ENCODE measurements at places on chromosomes 11 and 22.

DNA sequence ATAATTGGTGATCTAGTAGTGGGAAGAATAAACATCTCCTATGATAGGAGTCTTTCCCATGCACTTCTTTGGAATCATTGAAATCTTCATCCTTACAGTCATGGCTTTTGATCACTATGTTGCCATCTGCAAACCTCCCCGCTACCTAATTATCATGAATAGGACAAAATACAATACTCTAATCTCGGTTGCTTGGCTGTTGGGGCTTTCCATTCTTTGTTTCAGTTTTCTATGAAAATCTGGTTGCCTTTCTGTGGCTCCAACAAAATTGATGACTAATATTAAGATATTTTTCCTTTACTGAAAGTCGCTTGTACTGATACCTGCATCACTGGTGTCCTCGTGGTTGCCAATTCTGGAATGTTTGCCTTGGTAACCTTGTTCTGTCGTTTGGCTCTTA, 11.9 kb downstream of the OR4C6 start:
- DNase-seq: no peak

- DNase-seq: no peak
These were observed 238.9 kb downstream of the NTM start for GRCh38 chr11:131609337-131609736.

DNA sequence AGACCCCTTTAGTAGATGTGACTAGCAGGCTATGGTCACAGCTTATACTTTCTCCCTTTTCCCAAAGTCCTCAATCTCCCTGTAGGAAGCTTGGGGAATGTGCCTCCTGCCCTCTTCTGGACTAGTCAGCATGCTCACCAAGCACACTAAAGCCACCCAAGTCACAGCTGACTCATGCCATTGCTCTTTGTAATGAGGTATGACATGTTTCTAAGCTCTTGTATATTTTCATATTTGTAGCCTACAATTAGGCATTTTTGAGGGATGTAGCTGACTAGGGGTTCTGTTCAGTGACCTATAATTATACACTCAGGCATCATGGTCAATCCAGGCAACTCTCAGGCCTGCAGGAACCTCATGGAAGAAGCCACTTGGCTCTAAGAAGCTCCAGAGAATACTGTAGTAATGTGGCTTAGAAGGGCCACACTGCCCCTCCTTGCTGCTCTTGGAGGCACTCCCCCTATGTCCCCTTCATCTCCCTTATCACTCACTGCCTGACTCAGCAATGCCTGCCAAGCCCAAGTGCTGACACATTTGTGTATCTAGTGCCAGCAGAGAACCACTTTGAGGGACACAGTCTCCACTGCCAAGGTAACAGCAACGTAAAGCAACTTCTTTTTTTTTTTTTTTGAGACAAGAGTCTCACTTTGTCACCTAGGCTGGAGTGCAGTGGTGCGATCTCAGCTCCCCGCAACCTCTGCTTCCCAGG, 86.2 kb downstream of the RPL27A start:
- DNase-seq: no peak

DNA sequence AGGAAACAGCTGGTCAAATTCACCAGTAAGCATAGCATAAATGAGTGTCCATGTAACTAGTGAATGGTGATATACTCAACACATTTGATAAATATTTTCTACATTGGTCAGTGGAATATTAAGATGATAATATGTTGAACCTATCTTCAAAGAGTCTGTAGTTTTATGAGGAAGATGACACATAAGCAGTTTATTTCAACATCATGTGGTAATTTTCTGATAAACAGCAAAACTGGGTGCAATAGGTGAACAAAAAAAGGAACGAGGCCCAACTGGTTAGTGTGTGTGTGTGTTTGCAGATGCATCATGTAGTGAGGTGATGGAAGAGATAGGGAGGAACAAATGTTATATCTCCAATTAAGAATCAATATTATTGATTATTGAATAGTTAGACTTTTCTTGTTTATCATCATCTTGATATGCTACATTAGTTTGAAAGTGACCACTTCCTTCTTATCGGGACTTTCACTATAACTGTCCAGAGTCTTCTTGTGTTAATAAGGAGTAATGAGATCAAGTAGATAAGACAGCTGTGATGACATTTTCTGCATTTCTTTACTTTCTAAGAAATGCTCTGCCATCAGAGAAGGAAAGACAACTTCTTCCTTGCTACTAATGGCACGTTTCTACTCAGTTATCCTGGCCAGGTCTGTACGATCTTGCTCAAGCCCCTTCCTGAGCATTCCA, 270.7 kb downstream of the ETS1 start:
- DNase-seq: no peak

- DNase-seq: no peak
These were observed 3.6 kb downstream of the INCENP start for GRCh38 chr11:62127426-62127825.

- peak; percentile 81 for DNase-seq
These were observed 451 bp upstream of the HDHD5 start for GRCh38 chr22:17159504-17159951.

DNA sequence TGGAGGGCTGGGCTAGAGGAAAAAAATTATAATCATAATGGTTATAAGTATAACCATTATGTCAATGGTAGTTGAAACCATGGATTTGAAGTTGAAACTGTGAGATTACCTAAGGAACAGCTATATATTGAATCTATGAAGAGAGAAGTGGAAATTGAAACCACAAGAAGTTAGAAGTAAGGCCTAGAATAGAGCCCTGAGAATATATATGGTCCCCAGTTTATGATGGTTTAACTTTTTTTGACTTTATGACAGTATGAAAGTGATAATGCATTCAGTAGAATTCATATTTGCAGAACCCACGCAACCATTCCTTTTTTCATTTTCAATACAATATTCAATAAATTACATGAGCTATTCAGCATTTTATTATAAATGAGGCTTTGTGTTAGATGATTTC, 15.0 kb downstream of the AASDHPPT start:
- DNase-seq: no peak

DNA sequence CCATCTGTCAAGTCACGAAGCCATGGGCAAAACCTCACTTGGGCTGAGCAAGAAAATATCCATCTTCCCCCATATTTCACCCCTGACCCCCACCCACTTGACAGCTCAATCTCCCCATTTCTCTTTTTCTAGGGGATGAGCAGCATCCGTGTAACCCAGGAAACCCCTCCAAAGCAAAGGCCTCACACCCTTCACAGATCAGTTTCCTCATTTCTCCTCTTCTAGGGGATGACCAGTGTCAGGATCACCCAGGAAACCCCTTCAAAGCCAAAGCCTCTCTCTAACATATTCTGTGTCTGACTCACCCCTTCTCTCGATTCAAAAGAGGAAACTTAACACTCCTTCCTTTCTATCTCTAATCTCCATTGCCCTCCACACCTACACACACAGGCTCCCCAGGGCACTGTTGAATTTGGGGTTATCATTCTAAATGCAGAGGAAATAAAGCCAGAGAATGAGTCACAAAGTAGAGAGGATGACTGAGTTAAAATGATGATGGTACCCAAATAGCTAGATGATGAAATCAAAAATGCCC, 439.7 kb downstream of the BUD13 start:
- DNase-seq: no peak

GRCh38 chr11:134800130-134800529, 388.1 kb upstream of the B3GAT1 start:
- DNase-seq: no peak

- no peak for DNase-seq
These were observed 110.2 kb downstream of the APIP start for GRCh38 chr11:34805937-34806336.

DNA sequence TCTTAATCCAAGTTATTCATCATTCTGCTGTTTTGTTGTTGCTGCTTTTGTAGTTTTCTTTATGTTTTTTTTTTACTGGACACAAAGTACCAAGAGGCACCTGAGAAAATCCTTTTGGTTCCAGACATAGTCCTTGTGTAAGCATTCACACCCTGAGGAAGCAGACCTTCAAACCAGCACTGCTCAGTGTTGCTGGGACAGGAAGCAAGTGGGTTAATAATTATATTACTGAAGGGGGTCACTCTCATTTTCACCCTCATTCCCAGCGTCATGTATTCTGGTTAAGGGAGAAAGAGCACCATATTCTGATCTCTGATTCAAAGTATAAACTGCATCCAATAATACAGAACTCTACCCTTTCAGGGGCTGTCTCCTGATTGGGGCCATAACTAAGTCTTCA, 5.9 kb upstream of the ALKBH3 start:
- DNase-seq: no peak
